ENCODE measurements at places on chromosomes 2 and 18.

GRCh38 chr2:161416708-161417437 lies 776 bp downstream of the TBR1 start:
- ATAC-seq: peak; percentile 4

- ATAC-seq: no peak
These were observed 418.5 kb upstream of the CNTNAP5 start for GRCh38 chr2:123606631-123607030.

GRCh38 chr18:26745288-26746181 lies 120.0 kb downstream of the AQP4 start:
- ATAC-seq: no peak

GRCh38 chr2:139645617-139646016 lies 865.4 kb upstream of the NXPH2 start:
- ATAC-seq: no peak

- ATAC-seq: no peak
These were observed 28.3 kb downstream of the ARL5A start for GRCh38 chr2:151799886-151800292.

- no peak for ATAC-seq
These were observed 156.0 kb downstream of the TANC1 start for GRCh38 chr2:159124441-159124911.

- no peak for ATAC-seq
These were observed 59.8 kb downstream of the DSEL start for GRCh38 chr18:67456711-67457110.

GRCh38 chr2:212797484-212798205 lies 259.0 kb upstream of the ERBB4 start:
- peak; percentile 78 for ATAC-seq

DNA sequence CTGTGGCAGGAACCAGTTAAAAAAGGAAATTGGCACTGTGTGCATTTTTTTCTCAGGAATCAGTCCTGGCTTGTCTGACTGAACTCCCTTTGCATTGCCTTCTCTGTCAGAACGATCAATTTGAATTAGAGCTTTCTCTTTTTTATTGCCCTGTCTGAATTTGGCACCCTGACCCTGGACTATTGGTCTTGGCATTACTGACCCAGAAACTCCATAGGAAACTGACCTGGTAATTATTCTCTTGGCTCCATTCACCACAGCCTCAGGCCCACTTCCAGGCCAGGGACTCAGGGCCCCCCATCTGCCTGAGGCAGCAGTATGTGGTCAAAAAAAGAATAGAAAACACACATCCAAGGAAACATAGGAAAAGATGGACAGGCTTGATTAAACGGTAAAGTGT lies 32.0 kb upstream of the CCDC88A start:
- no peak for ATAC-seq

DNA sequence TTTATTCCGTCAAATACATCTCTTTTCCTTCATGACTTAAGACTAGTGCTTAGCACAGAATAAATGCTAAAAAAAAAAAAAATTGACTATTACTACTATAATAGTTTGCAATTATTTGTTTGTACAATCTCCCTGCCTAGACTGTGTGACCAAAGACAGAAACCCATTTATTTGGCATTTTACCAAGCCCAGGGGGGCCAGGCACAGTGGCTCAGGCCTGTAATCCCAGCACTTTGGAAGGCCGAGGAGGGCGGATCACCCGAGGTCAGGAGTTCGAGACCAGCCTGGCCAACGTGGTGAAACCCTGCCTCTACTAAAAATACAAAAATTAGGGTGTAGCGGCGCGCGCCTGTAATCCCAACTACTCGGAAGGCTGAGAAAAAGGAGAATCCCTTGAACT lies 1.4 kb downstream of the ASB3 start:
- ATAC-seq: no peak

- ATAC-seq: no peak
These were observed 6.2 kb downstream of the DNAJB2 start for GRCh38 chr2:219285373-219285735.

GRCh38 chr2:172612051-172612450 lies 56.2 kb downstream of the PDK1 start:
- ATAC-seq: no peak

GRCh38 chr2:101754618-101755017 lies 57.1 kb downstream of the MAP4K4 start:
- no peak for ATAC-seq

GRCh38 chr2:230905448-230906421 lies 19.3 kb downstream of the GPR55 start:
- ATAC-seq: peak; percentile 91

- ATAC-seq: no peak
These were observed 328.2 kb downstream of the GBX2 start for GRCh38 chr2:235839974-235840373.

DNA sequence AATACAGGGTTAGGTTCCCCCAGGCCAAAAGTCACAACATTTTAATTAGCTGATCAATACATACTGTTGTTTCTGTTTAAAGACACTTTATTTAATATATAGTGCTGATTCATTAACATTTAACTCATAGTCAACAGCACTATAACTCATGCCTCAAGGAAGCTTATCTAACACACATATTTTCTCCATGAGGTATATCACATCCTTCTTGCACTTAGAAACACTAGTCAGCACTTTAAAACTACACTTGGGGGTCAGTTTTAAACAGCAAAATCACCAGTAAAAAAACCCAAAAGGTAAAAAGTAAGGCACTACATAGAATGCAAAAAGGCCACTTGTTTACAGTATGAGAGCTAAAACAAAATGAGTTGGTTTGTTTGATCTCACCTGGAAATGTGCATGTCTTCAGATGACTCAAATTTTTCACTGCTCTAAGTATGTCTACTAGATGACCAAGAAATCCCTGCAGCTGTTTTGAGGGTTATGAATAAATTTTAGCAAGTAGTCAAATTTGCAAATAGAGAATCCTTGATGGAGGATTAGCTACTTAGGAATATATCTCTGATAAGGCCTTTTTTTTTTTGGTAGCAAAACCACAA lies 54.1 kb upstream of the EPB41L5 start:
- ATAC-seq: peak; percentile 52

DNA sequence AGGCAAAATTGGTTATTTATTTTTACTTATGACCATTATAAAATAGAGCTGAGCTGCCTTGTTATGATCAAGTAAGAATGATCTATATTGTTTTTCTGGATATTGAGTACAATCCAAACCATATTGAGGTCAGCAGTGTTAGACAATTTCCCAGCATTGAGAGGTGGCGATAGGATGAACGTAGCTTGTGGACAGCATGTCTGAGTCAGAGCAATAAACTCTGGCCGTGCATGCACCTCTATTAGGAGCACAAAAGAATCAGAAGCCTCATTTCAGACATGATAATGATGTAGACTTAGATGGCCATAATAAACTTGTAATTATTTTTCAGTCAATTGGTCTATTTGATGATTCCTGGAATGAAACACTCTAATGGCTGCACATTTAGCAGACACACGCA lies 491.6 kb downstream of the RIT2 start:
- no peak for ATAC-seq

DNA sequence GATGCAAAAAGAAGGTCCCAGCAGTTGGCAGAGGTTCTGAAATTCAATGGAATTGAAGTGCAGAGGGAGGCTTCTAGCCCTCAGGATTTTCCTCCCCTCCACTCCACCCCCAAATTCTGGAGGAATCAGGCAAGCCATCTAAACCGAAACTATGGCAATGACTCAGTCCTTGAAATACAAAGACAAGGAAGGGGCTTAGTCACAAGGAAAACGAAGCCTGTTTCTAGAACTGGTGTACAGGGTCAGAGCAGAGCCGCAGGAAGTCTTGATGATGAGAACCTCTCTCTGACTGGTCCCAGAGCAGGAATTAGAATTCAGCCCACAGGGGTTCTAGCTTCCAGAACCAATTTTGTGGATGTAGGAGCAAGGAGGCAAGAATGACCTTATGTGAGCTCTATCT lies 111.7 kb upstream of the SCN1A start:
- ATAC-seq: no peak

- ATAC-seq: no peak
These were observed 108.7 kb downstream of the NCKAP5 start for GRCh38 chr2:133459590-133459989.
